ENCODE measurements at places on chromosomes 13 and 19.

GRCh38 chr13:98083507-98083906 is 59.4 kb upstream of the FARP1 start:
- DNase-seq = no peak

- no peak for DNase-seq
These were observed 98.8 kb upstream of the SERP2 start for GRCh38 chr13:44274771-44275205.

DNA sequence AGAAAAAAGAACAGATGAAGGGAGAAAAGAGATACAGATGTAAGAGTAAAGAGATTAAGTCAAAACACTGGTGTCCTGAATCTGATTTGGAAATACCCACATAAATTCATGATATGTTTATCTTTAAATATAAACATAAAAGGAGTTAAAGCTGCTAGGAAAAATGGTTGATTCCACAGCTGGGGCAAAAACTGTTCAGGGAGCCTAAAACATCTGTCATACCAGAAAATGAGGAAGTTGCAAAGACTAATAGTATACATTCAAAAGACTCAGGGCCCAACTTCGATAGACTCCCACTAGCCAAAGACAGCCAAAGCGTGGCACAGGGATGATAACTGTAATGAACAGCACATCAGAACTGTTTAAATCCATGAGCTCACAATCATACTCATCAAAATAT is 62.0 kb downstream of the ABCC4 start:
- DNase-seq = no peak

DNA sequence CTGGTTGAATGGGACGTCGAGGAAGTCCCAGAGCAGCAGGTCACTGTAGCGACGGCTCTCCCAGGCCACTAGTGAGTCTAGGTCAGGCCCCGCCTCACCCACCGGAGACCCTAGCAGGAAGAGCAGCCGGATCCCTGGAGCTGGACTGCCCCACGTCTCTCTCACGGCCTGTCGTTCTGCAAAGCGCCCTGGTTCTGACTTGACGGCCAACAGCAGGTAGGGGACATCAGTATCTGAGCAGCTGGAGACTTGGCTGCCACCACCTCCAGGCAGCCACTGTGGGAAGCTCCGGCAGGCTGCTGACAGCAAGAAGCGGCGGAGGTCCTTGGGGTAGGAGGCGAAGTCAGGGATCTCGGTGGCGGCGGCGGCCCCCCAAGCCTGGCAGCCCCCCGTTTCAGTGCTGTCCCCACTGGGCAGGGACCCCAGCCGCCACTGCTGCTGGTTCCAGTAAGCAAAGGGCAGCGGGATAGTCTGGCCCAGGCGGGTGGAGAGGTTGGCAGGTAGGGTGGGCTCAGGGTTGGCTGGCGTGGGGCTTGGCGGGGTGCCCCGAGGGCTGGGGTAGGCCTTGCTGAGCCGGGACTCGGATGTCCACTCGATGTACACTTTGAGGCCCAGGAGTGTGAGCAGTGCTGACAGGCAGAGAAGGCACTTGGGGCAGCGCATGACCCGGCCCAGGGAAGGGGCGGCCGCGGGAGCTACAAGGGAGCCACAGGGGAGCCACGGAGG is 895 bp downstream of the B3GNT8 start:
- no peak for DNase-seq

GRCh38 chr13:51879133-51879532 is 17.4 kb downstream of the CCDC70 start:
- no peak for DNase-seq

DNA sequence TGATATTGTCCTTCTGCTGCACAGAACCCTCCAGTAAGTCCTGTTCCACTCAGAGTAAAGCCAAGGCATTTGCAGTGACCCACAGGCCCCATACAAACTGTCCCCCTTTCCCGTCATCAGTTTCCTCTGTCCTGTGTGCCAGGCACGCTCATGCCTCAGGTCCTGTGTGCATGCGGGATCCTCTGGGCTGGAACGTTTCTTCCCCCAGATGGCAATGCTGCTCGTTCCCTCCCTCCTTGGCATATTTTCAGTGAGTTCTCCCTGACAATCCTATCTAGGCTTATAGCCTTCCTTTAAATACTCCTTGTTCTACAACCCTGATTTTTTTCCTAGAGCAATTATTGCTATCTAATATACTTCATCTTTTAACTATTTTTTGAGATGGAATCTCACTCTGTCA is 5.7 kb downstream of the OPA3 start:
- DNase-seq = no peak

GRCh38 chr13:110875241-110875640 is 39.6 kb downstream of the ANKRD10 start:
- no peak for DNase-seq

- DNase-seq = no peak
These were observed 460.8 kb upstream of the ARGLU1 start for GRCh38 chr13:107028751-107029150.

- no peak for DNase-seq
These were observed 5.9 kb downstream of the PAF1 start for GRCh38 chr19:39384839-39385568.

GRCh38 chr19:16942583-16942982 is 53.8 kb downstream of the F2RL3 start:
- no peak for DNase-seq

DNA sequence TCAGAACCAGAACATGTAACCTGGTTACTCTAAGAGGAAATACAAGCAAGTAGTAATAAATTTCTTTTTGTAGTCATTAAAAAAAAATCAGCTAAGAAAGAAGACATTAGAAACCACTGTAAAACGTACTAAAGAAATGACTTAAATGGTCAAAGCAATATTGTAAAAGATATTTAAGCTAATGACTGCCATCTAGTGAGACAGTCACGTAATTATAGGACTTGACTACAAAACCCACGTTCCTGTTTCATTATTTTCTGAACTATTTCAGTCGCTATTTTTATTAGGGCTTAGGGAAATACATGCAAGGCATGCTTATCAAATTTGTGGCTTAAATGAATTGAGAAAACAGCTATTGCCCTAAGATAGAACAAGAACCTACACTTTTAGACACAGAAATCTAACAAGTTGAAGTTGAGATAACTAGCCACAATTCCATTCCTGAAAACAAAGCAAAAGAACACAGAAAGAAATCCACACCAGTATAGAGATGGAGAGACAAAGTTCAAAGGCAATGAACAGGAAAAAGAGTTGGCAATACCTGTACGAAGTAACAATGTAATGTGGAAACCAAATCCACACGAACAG is 17.9 kb downstream of the ALG5 start:
- DNase-seq = no peak

GRCh38 chr13:101267656-101268055 is 148.7 kb downstream of the NALCN start:
- DNase-seq = no peak

DNA sequence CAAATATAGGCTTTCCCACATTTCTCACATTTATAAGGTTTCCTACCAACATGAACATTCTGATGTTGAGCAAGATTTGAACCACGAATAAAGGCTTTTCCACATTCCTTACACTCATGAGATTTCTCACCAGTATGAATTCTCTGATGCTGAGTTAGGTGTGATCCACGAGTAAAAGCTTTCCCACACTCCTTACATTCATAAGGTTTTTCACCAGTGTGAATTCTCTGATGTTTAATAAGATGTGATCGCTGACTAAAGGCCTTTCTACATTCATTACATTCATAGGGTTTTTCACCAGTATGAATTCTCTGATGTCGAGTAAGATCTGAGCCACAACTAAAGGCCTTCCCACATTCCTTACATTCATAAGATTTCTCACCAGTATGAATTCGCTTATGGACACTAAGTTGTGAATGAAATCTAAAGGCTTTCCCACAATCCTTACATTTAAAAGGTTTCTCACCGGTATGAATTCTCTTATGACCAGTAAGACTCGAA is 19.0 kb downstream of the ZNF790 start:
- DNase-seq = no peak

DNA sequence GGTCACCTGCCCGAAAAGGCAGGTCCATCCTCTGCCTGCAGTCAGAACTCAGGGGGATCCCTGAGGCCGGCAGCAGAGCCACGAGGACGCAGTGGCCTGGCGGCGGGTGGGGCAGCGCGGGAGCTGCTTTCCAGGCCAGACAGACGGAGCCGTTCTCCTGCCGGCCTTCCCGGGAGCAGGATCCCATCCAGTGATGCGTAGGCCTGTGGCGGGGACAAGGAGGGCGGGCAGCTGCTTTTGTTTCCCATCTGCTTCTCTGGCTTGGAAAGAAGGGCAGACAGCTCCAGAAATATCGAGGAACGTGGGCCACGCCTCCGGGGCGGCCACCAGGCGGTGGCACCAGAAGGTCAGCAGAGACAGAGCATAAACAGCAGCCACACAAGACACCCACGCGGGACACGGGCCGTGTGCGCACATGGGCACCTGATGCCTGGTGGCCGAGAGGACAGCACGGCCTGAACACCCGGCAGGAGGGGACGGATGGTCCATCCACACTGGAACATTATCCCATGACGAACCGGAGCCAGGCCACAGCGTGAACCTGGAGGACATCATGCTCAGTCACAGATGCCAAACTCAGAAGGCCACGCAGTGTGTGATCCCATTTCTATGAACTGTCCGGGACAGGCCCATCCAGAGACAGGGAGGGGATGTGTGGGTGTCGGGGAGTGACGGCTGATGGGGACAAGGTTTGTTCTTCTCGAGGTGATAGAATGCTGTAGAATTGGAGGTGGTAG is 13.9 kb upstream of the MKNK2 start:
- DNase-seq = no peak

DNA sequence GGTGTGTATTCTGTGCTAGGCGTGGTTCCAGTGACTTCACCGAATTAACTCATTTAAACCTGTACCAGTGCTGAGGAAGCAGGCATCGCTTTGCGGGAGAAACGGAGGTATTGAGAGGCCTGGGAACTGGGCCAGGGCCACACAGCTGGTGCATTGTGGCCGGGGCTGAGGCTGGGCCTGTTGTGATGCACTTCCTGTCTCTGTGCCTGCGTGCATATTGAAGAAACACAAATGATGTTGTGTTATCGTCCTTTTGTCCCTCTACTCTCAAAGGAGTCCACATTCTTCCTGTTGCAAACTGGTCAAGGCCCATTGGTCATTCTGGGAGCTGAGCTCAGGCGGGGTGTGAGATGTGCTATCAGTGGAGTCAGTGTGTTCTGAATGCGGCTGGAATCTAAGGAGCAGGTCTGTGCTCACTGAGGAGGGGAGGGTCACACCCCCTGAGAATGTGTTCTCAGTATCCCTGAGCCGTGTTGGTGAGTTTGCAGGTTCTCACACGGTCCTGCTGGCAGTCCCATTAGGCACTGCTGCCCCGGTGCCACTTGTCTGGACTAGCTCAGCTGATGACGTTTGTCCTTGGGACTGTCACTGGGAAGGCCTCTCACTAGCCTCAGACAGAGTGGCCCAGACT is 62.1 kb downstream of the ARHGEF7 start:
- DNase-seq = no peak

DNA sequence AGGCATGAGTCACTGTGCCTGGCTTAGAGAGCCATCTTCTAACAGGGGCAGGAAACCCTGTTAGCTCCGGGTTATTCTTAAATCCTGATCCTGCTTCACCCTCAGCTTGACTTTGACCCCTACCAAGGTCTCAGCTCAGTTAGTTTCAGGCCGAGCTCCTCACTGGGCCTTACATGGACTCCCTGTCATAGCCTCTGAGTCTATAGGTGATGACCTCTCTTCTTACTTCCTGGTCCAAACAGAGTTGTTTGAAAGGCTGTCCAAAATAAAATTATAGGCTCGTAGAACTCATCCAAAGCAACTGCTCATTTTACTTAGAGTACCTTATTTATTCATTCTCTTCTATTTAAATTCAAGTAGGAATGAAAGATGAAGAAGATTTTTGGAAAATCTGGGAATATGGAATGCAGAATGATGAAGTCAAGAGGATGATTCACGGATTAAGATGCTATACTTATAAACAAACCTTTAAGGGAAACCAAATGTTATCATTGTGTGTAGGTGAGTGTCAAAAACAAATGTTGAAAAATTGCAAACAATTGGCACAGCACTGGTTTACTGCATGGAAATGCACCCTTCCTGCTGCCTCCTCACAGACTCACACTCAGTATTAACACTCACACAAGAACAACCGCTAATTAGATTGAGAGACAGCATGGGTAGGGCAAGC is 174.1 kb downstream of the RGCC start:
- DNase-seq = no peak

DNA sequence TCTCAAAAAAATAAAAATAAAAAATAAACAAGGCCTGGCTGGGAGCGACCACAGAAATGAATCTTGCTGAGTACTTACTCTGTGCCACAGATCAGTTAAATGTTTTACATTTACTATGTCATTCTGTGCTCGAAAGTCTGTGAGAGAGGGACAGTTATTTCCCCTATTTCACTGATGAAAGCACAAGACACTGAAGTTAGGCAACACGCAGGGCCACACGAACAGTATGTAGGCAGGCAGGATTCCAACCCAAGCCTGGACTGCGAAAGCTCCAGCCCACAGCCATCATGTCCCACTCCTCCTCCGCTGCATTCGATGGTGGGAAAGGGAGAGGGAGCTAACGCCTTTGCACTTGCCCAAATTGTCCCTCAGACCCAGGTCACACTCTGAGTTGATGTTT is 34.2 kb downstream of the RUBCNL start:
- no peak for DNase-seq

DNA sequence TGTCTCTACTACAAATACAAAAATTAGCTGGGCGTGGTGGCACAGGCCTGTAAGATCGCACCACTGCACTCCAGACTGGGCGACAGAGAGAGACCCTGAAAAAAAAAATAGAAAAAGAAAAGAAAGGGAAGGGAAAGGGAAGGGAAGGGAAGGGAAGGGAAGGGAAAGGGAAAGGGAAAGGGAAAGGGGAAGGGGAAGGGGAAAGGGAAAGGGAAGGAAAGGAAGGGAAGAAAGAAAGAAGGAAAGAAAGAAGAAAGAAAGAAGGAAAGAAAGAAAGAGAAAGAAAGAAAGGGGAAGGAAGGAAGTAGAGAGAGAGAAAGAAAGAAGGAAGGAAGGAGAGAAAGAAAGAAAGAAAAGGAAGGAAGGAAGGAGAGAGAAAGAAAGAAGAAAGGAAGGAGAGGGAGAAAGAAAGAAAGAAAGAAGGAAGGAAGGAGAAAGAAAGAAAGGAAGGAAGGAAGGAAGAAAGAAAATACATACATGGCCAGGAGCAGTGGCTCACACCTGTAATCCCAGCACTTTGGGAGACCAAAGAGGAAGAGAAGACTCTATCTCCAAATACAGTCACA is 8.1 kb upstream of the SYDE1 start:
- no peak for DNase-seq

GRCh38 chr13:112843392-112844111 is 125.5 kb upstream of the MCF2L start:
- no peak for DNase-seq

GRCh38 chr19:5354403-5354802 is 13.8 kb upstream of the PTPRS start:
- DNase-seq = no peak

DNA sequence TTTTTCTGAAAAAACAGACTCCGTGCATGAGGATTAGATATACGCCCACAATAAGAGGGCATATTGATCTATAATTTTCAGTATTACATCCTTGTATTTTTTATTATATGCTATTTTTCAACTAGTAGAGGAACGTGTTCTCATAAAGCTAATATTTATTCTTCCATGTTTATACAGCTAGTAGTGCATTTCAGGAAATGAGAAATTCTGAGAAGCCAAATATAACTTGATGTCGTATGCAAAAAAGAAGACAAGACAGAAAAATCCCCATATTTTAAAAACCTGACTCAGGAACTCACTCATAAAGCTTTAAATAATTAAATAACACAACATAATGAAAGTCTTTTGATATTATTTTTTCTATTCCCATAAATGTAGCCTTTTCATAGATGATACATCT is 308.6 kb downstream of the ENOX1 start:
- DNase-seq = no peak

- DNase-seq = no peak
These were observed 157.8 kb downstream of the NALCN start for GRCh38 chr13:101258509-101258908.
